Stimulated activated CD4-positive, alpha-beta T cell treated with anti-CD3 and anti-CD28 coated beads, TNF-alpha, amount 100 ng/mL, for 24 hours (primary cell): ENCODE measurements at places on chromosomes 4 and X.

DNA sequence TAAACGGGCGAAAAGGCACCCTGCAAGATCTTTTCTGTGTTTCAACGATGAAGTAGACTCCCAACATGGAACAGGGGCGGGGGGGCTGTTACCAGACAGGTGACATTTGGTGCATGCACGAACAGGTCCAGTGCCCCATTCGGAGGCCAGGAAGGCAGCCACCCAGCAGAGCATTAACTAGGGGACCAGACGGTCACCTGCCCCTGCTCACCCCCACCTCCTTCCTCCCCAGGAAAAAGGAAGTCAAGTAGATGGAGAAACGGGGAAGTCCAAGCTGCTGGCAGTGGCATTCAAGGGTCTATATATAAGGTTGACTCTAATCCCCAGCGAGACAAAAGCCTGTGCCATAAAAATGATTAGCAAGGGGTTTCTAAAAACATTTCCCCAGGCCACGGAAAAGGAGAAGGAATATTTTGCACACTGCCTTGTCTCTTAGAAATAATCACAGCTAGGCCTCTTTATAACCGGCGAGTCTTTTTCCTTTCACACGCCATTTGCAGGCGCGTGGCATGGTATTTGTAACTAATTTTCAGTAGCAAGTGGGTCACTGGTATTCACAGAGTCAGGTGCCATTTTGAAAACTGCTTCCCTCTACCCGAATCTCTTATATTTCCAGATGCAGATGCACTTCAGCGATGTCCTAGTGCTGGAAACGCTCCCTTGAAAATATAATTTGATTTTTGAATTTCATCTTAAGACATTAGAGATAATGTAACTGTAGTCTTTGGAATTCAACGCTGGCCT, 1.2 kb upstream of the TMSB4X start:
- no peak for DNase-seq

DNA sequence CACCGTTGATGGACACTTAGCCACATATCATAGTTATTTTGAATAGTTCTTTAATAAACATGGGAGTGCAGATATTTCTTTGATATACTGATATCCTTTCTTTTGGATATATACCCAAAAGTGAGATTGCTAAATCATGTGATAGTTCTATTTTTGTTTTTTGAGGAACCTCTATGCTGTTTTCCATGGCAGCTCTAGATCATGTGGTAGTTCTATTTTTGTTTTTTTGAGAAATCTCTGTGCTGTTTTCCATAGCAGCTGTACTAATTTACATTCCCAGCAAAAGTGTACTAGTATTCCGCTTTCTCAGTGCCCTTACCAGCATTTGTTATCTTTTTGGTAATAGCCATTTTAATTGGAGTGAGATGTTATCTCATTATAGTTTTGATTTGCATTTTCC, 3.6 kb downstream of the SH3BGRL start:
- no peak for DNase-seq

DNA sequence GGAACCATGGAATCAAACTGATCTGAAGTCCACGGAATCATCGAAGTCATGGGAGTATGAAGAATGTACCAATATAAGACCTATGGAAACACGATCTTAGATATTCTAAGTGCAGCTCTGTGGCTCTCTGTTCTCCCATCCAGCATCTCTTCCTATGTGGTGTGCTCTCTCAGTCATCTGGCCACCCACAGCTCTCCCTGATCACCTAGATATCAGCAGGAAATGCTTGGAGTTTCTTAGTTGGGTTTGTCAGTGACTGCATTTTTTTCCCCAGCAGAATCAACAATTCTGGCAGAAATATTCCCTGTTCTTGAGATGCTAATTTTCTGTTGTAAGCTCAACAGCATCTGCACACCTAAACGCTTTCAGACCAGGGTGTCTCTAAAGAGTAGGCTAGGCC, 94.1 kb downstream of the GC start:
- DNase-seq: no peak

DNA sequence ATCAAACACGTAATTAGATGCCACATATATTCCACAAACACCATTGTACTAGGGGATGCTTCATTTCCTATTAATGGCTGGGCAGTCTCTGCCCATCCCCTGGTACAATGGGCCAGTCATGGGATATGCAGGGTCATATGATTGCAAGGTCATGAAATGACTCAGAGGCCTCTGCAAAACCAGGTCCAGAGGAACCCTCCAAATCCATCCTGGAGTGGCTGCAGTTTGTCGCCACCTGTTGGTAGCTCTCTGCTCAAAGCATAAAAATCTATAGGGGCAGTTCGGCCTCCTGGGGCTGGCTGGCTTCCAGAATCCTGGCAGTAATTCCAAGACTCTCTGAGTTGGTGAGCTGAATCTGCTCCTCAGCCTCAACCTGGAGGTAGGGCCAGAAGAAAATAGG, 22.9 kb upstream of the PUDP start:
- DNase-seq: peak; percentile 4

GRCh38 chrX:151789179-151789800, 54.7 kb downstream of the CNGA2 start:
- DNase-seq: no peak

GRCh38 chr4:72016011-72016410, 15.8 kb upstream of the NPFFR2 start:
- no peak for DNase-seq

- no peak for DNase-seq
These were observed 64.5 kb downstream of the CENPC start for GRCh38 chr4:67480810-67481209.

DNA sequence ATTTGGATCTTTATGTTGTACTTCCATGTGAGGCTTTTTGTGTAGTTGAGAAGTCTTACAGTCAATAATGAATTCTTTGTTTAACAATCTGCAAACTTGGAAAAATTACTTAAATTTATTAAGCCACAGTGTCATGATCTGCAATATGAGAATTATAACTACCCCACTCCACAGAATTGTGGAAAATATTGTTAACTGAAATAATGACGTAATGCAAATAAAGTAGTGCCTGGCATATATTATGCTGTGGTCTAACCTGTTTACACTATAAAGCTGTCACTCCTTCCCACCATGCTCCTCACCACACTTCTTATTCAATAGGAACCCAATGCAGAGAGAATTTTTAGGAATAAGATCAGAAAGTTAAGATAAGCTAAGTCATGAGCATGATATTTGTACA, 632.1 kb upstream of the GALNTL6 start:
- no peak for DNase-seq

DNA sequence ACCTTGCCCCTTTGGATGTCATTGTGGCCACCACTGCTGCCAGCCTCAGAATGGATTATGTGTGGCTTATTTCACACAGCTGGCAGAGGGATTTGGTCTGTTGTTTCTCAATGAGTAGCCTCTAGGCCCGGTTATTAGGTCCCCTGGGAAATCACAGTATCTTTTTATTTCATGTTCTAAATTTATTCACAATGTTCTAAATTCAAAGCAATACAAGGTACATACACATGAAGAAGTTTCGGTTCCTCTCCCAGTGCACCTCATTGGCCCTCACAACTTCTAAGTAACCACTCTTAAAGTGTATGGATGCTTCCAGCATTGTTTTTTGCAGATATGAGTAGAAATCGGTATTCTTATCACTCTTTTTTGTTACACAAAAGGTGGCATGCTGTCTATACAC, 262.7 kb downstream of the RCHY1 start:
- DNase-seq: no peak
